ENCODE measurements at places on chromosomes 6 and 20.

DNA sequence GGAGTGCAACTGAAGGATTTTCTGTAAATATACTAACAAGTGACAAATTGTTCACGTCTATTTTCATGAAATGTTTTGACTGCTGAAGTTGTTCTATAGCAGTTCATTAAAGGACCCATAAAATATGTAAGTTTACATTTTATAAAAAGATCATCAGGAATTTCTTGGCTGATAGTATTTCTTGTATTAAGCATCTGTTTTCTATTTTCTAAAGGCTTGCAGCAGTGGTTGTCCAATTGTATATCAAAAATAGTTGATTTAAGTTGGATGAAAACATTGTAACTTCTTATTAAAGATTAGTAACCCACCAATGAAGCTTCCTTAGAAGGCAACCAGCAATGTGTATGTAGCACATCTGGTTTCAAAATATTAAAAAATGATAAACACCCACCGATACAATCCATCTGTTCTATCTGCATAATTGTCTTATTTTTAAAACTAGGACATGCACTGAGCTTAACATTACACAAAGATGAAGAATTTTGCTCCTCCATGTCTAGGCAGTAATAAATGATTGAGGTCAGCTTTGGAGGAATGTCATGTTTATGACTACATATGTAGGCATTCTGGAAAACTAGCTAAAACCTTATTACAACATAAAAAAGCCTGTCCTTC, 301.3 kb upstream of the TCF21 start:
- no peak for DNase-seq

- no peak for DNase-seq
Observed at GRCh38 chr20:37319151-37319671, 26.7 kb upstream of the SRC start.

- DNase-seq: no peak
Observed at GRCh38 chr6:30861257-30862048, 22.9 kb upstream of the DDR1 start.

- DNase-seq: no peak
Observed at GRCh38 chr6:89970609-89971337, 76.5 kb downstream of the GJA10 start.

GRCh38 chr6:120965814-120966213, 368.5 kb downstream of the TBC1D32 start:
- no peak for DNase-seq

DNA sequence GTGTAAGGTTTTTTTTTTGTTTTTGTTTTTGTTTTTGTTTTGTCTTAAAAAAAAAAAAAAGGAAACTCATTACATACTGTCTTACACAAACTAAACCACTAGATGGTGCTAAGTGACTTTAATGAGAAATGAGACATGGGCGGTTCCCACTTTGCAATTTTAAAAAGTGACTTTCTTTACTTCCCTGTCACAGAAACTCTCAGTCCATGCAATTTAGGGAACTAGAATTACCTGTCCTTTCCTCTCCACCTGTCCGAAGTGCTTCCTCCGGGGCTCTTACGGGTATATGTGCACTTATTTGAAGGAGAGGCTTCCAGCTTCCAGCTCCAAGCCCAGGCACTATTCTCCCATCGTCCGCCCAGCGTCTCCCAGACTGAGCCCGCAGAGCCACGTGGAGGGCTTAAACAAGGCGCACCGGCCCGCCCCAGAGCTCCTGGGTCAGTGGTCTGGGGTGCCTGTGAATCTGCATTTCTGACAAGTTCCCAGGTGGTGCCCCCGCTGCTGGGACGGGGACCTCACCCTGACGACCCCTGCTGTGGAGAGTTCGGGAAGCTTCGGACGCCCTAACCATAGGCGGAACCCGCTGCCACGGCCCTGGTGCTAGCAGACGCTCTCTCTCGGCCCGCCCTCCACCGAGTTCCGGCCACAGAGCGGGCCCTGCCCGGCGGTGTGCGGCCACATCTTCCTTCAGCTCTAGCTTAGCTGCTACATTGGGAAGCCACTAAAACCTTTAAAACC, 26.1 kb downstream of the BFSP1 start:
- peak; percentile 29 for DNase-seq

DNA sequence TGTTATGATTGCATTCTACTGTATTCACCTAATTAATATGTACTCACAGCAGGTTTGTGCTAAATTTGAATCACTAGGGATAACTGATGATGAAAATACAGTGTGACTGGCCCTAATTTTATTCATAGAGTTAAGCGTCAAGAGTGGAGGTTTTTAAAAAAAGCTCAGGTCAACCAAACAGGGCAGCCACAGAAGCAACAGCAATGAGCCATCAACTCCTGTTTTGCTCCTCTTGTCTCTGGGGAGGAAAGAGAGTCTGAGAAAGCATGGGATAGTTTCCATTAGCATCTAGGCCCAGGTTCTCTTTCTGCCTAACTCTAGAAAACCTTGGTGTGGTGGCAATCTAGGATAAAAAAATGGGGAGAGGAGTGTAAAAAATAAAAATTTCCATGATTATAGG, 122.1 kb downstream of the OGFRL1 start:
- DNase-seq: no peak

DNA sequence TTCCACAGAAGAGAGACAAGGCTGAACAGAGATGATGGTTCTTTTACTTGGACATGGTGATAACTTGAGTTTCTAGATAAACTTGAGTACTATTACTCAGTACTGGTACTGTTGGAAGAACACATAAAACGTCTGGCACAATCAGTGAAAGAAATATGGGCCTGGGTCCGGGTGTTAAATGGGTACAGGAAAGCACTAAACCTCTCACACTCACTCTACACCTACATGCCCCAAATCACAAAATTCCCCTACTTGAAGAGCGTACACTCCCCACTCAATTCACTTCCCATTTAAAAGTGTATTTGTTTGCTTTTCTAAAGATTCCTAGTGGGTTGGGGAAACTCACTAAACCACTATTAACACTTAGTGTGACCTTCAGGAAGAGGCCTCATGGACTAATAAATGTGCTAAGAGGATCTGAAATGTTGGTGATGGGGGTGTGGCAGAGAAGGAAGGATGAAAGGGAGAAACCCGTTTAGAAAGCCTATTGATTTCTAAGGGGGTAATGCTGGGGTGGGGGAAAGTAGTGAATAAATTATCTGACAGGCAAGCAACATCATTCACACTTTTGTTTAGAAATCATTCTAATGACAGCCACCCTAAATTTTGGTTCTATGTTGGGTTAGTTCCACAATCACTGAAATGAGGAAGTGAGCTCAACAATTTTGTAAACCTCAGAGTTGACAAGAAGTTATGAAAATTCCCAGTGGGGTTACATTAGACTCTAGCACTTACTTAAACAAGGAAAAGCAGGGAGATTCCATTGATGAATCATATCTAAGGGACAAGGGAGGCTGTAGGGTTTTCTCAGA, 222.6 kb upstream of the MARCKS start:
- DNase-seq: no peak

DNA sequence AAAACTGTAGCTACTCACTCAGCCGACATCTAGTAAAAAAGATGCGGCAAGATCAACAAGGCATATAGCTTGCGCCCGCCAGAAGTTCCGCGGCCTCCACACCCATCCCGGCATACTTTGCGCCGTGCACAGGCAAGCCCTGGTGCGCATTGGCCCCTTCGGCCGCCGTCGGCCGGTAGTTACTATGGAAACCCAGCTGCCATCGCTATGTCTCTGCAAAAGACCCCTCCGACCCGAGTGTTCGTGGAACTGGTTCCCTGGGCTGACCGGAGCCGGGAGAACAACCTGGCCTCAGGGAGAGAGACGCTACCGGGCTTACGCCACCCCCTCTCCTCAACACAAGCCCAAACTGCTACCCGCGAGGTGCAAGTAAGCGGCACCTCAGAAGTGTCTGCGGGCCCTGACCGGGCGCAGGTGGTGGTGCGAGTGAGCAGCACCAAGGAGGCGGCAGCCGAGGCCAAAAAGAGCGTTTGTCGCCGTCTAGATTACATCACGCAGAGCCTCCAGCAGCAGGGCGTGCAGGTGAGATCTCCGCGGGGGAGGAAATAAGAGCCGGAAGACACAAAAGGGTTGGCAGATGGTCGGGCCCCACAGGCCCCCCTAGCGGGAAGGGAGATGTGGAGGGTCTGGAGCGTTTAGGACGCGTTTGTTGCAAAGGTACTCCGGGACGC, at the start of gene IRAK1BP1:
Gene IRAK1BP1, plus strand, starts transcription at position 182 of the 671 bp plus-strand sequence. Its CDS starts 26 bp downstream, at position 208.
- DNase-seq: peak; percentile 59

DNA sequence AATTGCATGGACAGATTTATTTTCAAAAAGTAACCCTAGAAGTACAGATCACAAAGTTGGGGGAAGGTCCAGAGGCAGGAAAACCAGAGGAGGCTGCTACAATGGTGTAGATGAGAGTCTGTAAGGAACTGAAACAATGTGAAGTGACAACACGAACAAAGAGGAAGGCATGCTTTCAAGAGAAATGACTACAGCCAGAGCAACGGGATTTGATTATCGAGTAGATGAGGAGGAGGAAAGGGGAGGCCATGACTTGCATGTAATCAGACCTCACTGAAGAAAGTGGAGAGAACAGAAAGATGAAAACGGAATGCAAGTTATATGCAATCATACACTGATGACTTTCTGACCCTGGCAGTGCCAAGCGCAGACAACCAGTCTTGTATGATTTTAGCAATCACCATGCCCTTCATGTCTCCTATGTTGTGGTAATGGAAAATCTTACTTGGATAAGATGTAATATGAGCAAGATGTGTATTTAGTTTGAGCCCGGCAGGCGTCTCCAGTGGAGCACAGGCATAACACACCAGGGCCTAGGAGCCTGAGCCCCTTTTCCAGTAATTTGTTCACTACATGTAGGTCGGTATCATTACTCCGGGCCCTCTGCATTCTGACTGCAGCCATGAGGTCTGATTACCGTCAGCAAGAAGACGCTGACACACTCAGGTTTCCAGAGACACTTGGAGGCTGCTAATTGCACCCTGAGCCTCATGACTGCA, 34.0 kb upstream of the FAM83C start:
- no peak for DNase-seq

DNA sequence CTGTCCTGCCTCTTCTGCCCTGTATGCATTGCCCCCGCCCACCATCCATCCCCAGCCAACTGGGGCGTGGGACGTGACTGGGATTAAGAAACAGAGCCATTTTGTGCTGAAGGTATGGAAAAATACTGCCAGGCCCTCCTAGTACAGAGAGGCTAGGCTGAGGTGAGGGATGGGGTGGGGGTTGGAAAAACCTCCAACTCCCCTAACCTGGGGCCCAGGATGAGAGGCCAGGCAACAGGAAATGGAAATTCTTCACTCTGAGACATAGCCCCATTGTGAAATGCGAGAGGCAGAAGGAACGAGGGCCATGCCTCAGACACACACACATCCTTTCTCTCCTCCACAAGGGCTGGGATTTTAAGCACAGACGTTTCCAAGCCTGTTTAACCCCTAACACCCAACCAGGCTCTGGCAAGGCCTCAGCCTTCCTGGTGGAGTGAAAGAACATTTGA, 19.9 kb downstream of the KCNK5 start:
- DNase-seq: no peak

- no peak for DNase-seq
Observed at GRCh38 chr6:156863504-156863903, 86.3 kb downstream of the ARID1B start.

- DNase-seq: no peak
Observed at GRCh38 chr20:48298851-48299484, 513.7 kb upstream of the SULF2 start.

DNA sequence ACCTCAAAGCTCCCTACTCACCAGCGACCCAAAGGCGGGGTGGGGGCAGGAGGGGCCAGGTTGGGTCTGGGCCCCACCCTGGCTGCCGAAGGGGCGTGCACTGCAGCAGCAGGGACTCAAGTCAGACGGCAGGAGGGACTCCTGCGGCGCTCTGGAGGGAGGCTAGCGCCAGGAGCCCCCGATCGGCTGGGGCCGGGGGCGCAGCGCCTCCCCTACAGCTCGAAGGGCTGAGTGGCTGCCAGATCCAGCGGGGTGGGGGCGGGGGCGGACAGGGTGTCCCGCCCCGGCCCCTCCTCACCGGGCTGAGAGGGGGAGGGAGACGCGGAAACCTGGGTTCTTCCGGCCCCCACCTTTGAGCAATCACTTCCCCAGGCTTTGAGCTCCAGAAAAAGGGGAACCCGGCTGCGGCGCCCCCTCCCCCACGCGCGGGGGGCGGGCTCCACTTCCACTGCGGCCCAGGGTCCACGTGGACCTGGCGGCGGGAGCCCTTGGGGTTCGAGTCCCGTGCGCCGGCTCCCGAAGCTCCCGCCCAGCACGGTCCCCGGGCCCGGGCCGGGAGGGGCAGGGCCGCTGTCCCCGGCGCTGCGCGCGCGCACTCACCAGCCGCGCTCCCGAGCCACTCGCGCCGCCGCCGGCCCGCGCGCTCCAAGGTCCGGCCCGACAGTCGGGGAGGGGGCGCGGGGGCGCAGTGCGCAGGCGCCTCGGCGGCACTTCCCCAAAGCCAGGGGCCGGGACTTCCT, at the start of gene RGS19:
Gene RGS19, minus strand, starts transcription at position 246 of the 740 bp plus-strand sequence. CDS start 2,632 bp downstream, outside the sequence.
- DNase-seq: no peak

DNA sequence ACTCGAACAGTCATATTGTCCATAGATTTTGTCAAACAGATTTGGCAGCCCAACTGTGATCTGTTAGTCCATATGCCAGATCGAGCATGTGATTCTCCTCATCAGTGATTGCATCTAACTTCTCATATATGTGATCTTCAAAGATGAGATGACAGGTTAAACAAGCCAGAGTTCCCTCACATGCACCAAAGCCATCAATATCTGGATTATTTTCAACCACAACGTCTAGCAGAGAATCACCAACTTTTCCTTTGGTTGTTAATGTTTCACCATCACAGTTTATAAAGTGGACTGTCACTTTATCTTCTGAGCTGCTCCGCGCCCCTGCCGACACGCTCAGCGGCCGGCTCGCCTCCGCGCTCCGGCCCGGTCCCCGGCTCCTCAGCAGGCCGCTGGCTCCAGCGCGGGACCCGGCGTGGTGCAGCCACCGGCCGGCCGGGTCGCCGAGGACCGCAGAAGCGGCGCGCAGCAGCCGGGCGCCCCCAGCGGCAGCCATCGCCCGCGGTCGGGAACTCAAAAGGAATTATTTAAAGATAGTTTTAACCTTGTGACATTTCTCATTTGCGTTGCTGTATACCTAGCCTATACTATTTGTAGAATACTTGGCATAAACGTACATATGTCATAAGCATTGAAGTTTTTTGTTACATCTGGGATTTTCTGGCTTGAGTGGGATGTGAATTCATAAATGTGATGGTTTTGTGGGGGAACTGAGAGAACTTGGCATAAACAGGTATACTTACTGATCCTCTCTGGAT, 40.1 kb upstream of the DYNLRB1 start:
- DNase-seq: peak; percentile 11

DNA sequence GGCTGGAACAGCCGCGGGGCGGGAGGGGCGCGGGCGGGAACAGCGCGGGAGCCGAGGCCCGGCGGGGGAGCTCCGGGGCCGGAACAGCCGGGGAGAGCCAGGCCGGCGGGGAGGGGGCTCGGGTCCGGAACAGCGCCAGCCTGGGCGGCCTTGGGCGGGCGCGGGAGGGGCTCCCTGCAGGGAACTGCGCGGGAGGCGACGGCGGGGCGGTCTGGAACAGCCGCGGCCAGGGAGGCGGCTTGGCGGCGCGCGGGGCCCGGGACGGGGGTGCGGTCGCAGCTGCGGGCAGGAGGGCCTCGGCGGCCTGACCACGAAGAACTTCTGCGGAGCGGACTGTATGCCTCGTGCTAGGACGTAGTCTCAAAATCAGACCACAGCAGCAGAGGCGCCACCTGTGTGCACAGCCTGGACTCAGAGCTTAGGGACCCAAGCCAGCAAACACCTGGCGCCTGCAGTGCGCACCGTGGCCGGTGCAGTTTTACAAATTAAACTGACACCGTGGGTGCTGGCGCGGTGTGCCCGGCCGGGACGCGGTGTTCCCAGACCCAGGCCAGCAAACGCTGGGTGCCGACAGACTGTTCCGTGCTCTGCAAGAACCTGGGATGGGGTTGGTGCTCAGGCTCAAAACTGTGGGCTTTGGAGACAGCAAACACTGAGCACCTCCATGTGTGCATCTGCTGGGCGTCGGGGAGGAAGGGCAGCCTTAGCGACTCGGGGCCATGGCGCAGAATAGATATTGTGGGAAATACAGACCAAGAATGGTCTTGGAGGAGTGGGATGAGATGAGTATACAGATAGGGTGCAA, 572 bp downstream of the ZNF341 start:
- DNase-seq: peak; percentile 80

Data from hypothalamus (tissue), 51 donors.